ENCODE measurements at places on chromosomes 3 and 15.

- no peak for DNase-seq
Measured at GRCh38 chr15:100703032-100703578, 100.7 kb downstream of the ASB7 start.

DNA sequence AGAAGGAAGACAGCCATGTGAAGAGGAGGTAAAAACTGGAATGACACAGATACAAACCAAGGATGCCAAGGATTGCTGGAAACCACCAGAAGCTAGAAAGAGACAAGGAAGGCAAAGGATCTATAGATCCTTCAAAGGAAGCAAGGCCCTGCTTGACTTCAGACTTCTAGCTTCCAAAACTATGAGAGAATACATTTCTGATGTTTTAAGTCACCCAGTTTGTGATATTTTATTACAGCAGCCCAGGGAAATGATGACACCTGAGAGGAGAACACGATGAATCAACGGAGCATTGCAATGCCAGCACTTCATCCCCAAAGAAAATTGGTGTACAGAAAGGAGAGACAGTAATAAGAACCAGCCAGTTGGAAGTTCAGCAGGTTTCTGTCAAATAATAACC, 116.3 kb downstream of the MAGI1 start:
- no peak for DNase-seq

DNA sequence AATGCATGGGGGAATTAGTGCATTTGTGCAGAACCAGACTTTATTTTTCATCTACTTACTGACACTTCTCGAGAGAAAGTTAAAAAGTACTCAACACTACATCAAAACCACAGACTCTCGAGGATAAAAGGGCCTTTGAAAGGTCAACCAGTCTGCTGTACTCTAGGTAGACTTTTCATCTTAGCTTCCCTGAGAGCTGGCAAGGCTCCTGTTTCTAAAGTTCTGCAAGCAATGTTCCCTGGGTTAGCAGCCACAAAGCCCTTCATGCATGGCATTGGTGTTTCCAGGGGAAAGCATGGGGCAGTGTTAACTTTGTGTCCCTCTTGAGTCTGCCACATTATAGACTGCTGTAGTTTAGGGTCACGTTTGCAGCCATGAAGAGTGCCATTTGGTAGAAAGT, 106.4 kb upstream of the PFN2 start:
- no peak for DNase-seq

DNA sequence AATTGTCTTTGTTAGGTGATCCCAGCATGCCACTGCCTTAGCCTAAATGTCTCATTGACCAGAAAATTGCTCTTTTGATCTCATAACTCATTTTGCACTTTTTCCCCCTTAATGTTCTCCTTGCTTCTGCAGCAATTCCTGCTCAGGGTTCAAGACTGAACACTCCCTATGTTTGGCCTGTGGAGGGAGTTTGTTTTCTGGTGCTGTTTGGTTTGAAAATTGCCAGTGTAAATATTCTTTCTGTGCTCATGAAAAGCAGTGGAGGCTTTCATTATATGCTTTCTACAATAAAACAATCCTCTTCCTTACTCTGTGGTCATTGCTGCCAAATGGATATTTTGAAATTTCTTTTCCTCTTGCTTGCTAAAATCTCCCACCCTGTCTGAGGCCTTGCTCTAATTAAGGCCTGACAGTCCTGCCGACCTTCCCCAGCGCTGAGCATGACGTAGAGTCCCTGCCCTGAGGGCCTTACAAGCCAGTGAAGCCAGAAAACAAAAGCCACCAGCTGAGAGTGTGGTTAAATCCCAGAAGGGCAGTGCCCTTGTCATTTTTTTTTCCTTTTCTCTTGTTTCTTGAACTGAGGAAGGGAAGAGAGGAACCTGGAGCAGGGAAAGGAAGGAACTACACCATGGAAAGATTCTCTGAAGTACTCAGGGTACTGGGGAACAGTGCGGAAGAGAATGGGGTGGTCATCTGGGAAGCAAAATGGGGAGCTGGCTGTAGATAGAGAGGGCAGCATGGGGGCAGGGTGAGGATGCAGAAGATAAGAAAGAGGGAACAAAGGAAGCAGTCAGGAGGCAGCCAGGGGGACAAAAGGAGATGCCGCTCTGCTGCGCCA, 24.8 kb downstream of the ZBTB38 start:
- DNase-seq, result no peak

DNA sequence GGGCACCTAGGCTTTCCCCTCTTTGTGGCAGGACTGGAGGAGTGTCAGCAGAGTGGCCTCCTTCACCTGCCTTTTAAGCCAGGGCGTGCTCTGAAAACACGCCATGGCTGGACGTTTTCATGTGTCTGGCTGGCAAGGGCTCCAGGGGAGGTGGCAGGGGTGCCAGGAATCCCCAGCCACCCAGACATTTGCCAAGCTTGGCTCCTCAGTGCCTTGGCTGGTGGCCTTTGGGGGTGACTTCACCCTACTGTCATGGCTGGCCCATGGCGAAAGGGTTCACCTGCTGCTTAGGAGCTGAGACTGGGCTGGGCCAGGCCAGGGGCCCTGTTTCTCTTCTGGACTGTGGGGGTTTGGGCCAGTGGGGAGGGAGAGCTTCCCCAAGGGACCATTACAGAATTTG, 17.6 kb downstream of the KLF13 start:
- DNase-seq, result no peak

GRCh38 chr3:20319551-20319950, 133.5 kb upstream of the SGO1 start:
- DNase-seq, result no peak

GRCh38 chr15:30001602-30002001, 81.2 kb upstream of the GOLGA8J start:
- DNase-seq, result no peak

- no peak for DNase-seq
Measured at GRCh38 chr3:151553888-151554287, 93.0 kb upstream of the IGSF10 start.

DNA sequence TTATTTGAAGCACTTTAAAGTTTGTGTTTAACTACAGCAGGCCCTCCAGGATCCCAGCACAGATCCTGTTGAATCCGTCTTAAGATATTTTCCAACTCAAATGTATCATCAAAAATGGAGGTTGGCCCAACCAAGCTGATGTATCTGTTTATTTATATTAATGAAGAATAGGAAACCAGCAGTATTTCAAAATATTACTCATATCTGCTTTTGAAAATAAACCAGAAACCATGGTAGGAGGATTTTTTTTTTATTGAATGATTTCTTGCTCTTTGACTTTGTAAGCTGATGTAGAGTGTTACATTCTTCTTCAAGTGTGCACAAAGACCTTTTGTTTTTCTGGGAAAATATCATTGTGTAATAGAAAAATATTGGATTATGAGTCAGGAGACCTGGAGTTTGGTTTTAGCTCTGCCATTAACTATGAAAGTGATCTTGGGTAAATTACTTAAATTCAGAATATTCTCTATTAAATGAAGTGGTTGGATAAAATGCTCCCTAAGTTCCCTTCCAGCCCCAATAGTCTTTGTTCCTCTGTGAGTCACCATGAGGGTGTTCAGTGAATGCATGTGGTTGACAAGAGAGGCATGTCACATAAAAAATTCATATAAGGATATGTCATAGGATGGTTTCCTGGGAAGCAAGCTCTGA, 221.3 kb upstream of the GAP43 start:
- DNase-seq, result no peak

DNA sequence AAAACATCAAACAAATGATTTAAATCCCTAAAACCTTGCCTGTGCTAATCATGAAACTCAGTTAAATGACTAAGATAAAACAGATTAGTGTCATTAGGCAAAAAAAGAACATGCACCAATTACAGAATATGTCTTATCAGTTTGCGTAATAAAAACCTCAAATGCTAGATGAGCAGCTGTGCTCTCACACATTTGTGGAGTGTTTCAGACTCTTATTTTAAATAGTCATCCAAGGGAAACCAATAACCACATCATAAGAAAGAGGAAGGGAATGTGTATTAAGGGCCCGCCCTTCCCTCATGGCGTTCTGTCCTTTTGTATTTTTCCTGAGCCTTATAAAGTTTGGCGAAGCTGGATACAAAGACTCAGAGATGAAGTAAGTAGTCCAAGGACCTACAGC, 6.6 kb downstream of the SAMMSON start:
- DNase-seq, result no peak

DNA sequence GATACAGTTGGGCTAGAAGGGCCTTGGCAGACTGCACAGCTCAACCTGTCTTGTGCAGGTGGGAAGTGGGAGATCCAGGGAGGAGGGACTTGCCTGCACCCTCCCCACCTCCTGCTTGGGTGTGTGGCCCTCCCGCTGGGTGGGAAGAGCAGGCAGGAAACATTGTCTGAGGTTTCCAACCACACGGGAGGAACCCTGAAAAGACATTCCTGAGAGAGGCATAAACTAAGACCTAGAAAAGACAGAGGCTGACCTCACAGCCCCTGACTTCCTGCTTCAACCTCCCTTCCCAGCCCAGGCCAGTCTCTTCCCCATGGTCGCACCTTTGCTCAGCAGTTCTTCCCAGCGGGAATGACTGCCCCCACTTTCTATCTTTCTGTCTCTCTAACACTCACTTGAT, 46.3 kb upstream of the INSYN1 start:
- DNase-seq, result no peak

All from amygdala (tissue), 56 donors.